Astrocyte of the cerebellum (primary cell): ENCODE measurements at places on chromosomes 13 and 19.

- DNase-seq = no peak
Measured at GRCh38 chr19:4717966-4718701, 5.5 kb downstream of the DPP9 start.

DNA sequence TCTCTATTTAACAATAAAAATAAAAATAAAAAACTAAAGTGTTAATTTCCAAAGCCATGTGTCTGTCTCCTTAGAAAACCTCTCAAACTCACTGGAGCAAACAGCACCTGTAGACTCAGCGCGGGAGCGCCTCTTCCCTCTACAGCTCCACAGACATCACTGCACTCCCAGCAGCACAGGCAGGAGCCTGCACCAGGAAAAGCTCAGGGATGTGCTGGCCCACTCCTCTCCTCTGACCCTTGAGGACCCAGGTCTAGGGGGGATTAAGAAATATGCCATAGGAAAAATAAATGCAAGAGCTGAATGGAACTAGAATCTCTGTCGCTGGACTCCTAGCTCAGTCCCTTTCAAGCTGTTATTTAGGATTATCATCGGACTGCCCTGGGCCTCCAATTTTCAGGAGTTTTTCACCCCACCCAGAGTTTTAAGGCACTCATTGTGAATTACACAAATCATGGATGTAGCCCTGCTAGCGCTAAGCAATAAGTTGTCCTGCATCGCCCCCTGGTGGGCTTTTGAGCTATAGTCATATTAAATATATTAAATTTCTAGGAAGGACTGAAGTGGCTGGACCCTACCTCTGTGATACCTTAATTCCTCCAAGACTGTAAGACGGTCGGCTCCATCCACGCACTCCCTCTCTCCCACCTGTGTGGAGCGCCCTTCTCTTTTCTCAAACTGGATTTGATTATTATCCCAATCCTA, 333.9 kb downstream of the UQCRFS1 start:
- DNase-seq = peak; percentile 60

DNA sequence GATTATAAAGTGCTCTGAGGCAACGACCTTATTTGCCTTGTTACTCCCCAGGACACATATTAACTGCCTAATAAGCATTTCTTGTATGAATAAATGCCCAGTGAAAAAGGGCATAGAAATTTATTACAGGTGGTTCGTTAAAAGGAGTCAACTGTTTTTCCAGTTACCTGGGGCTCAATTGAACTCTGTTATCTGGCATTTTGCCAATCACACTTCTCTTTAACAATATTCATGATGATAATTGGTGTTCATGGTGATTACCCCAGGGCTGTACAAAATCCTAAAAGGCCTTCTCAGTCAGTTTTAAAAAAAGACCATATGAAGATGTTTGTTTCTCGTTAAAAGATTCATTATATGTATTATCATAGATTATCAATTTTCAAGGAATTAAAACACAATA, 57.1 kb downstream of the KL start:
- DNase-seq = no peak

DNA sequence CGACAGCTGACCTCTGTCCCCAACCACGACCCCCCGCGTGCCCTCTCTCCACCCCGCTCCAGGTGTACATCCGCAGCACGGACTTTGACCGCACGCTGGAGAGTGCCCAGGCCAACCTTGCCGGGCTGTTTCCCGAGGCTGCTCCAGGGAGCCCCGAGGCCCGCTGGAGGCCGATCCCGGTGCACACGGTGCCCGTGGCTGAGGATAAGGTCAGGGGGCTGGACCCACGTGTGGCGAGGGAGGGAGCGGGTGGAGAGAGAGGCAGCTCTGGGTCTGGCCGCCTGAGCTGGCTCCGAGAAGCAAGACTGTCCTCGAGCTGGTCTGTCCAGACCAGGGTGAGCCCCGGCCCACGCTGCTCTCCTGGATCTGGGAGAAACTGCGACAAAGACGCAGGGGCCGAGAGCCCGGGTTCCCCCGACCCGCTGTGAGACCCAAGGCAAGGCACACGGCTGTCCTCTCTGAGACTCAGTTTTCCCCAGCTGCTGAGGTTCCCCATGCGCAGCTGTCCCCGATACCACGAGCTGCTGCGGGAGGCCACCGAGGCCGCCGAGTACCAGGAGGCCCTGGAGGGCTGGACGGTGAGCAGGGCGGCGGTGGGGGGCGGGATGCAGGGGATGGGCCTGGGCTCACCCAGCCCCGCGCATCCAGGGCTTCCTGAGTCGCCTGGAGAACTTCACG, 1.5 kb downstream of the ACP4 start:
- DNase-seq = no peak

- DNase-seq = no peak
Measured at GRCh38 chr13:40390401-40390916, 276.0 kb downstream of the FOXO1 start.

- DNase-seq = peak; percentile 94
Measured at GRCh38 chr13:113411216-113412023, 41.9 kb downstream of the ADPRHL1 start.

DNA sequence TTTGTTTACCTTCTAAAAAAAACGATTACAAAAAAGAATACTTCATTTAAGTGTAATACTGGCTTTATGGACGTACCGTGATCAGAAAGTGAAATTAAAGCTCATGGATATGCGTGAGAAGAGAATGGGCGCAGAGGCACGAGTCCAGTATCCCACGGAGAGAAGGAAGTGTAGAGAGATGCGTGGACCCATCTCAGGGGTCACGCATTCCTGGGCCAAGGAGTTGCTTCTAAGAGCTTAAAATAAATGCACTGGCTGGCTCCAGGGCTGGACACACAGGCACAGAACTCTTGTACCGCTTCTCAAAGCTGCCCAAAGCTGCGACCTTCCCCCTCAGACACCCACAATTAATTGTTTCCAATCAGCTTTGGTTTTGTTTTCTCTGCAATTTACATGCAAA, 8.7 kb upstream of the SPC24 start:
- DNase-seq = no peak

DNA sequence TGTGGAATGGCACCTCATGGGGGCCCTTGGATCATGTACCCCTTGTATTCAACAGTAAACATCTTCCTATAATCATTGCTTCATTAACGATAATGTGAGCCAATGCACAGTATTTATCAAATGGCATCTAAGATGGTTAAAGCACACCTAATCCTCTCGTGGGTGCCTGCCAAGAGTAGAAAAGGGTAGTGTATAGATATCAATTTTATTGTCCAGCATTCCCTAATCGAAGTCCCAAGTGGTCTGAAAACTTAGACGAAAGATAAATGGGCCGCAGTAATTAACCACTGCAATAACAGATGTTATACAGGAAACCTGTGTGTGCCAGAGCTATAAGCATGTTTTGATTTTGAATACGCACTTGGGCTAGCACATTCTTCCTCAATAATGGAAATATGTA, 667 bp upstream of the MBNL2 start:
- DNase-seq = no peak

DNA sequence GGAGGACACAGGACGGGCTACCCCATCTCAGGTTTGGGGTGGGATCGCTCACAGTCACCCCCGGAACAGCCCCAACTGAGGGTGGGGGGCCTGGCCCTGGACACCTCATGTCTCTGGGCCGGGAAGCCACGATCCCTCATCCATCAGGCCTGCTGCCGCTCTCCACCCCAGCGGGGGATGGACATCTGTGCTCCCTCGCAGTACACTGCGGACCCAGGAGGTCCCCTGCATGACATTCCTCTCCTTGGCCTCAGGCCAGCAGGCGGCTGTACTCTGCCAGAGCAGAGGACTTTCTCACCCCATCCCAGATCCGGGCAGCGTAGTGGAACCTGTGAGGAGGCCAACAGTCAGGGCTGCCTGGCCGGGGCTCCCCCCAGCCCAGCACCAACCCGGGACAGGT, 15.5 kb downstream of the IRGC start:
- no peak for DNase-seq

DNA sequence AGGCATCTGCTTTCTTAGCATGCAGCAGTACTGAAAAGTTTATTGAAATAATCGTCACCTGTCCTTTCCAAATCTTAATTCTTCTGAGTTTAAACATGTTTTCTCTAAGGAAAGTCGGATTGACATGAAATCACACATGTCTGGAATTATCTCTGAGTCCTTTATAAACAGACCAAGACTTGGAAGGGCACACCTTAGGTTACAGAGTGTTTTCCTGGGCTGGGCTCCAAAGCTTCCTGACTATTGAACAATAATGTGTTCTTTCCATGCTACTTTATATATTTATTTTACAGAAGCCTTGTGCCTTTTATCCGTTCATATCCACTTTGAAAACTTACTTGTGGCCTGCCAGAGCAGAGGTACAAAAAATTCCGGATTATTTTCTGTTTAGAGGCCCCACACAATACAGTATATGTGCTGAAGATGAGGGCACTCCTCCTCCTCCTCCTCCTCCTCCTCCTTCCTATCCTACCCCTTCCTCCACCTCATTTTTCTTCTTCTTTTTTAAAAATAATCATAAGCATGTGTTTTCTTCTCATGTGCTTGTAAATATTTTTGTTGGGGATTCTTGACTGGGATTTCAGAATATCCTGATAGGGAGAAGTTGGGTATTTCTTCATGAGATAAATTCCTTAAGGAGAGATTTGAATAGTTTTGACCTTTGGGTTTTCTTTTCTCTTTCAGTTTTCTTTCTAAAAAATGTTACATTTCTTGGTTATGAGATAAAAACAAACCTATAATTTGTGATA, 52.3 kb downstream of the LRCH1 start:
- DNase-seq = no peak

DNA sequence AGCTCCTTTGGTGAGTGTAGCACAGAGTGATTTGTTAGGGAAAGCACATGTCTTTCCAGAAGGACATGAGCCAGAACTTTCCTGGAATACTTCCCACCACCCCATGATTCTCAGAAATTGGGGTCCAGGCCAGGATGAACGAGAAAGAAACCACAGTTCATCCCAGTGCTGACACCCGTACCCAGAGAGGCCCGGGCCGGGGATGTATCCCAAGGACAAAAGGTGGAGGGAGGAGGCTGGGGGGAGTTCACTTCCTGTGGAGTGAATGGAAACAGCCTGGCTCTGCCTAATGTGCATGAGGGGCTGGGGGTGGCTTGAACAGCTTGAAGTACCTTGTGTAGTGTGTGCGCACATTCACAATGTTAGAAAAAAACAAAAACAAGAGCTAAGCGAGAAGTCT, 47.5 kb downstream of the CDADC1 start:
- no peak for DNase-seq

- DNase-seq = no peak
Measured at GRCh38 chr13:61700620-61701019, 285.0 kb upstream of the PCDH20 start.

DNA sequence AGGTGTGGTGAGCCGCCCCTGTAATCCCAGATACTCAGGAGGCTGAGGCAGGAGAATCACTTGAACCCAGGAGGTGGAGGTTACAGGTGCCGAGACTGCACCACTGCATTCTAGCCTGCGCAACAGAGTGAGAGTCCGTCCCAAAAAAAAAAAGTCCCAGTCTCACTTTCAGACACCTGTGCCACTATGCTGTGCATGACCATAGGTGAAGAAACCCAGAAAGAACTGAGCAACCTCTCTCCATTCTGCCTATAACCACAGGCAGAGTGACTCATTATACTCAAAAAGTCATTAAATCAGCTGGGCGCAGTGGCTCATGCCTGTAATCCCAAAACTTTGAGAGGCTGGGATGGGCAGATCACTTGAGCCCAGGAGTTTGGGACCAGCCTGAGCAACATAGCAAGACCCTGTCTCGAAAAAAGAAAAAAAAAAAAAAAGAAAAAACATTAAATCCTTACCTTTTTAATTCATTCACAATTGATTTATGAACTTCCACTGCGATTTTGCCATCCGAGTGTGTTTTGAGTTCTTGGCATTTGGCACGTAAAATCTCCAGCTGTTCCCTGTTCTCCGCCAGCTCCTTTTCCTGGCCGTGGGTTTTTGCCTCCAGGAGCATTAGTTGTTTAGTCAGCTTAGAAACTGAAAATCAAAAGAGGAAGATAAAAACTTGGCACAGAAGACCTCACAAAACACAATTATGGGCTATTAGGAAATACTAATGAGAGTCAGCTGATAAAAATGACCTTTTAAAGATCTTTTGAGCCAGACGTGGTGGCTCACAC, 45.5 kb upstream of the SLC7A9 start:
- no peak for DNase-seq

GRCh38 chr13:26325876-26326275, 71.9 kb downstream of the CDK8 start:
- DNase-seq = no peak

GRCh38 chr13:81987159-81987558, 1646.2 kb upstream of the SPRY2 start:
- DNase-seq = no peak

GRCh38 chr13:96089749-96090239, at the start of gene HS6ST3:
Gene HS6ST3, plus strand, starts transcription at chr13:96090107.
- DNase-seq = no peak

DNA sequence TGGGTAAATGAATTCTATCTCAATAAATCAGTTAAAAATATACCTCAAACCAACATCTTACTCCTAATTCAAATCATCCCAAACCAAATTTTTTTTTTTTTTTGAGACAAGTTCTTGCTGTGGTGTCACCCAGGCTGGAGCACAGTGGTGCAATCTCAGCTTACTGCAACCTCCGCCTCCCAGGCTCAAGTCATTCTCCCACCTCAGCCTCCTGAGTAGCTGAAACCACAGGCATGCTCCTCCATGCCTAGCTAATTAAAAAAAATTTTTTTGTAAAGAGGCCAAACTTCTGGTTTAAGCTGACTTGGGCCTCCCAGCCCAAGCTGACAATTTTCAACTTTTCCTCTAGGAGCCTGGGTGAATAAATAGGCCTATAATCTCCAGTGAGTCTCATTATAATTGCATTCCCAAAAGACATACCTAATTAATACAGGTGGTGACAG, 22.1 kb upstream of the OLFM2 start:
- DNase-seq = peak; percentile 84

DNA sequence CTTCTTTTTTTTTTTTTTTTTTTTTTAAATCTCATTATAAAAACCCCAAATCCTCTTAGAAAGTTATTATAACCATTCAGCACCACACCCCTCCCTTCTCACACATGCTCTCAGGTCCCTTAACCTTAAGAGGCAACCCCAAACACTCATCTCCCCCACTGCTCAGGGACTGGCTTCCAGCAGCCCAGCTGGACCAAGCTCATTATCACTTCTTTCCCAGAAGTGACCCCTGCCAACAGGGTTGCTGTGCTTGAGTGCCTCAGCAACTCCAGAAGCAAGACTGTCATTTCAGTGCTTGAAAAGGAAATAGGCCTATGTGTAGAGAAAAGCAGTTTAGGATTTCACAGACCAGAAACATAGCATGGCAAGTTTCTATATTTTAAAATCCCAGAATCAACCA, 84.3 kb downstream of the SLAIN1 start:
- no peak for DNase-seq

DNA sequence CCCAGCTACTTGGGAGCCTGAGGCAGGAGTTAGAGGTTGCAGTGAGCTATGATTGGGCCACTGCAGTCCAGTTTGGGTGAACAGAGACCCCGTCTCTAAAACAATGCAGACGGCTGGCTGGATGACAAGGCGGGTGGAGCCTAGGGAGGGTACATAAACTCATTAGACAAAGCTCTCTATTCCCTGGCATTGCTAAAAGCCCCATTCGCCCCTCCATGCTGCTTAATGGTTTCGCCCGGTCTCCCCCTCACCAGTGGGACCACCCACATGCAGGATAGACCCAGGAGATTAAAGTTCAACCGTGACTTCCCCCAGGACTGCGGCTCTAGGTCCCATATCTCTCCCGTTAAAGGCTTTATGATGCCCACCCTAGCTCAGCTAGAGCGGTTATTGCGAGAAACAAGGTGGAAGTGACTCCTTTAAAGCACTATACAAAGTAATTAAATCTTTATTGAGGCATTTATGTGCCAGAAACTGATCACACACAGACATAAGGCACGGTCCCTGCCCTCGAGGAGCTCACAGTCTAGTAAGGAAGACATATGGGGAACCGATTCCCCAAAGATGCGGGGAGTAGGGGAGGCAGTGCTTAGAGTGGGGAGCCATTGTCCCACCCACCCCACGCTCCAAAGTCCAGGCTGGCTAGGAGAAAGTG, 4.9 kb downstream of the LYPD3 start:
- DNase-seq = no peak
